ENCODE measurements at places on chromosomes 13 and 19.

- no peak for DNase-seq
These were observed 129.4 kb downstream of the PCDH17 start for GRCh38 chr13:57760951-57761350.

- DNase-seq, result no peak
These were observed 4.2 kb downstream of the FNDC3A start for GRCh38 chr13:48979892-48980291.

- no peak for DNase-seq
These were observed 25.4 kb downstream of the CHST8 start for GRCh38 chr19:33647146-33647545.

DNA sequence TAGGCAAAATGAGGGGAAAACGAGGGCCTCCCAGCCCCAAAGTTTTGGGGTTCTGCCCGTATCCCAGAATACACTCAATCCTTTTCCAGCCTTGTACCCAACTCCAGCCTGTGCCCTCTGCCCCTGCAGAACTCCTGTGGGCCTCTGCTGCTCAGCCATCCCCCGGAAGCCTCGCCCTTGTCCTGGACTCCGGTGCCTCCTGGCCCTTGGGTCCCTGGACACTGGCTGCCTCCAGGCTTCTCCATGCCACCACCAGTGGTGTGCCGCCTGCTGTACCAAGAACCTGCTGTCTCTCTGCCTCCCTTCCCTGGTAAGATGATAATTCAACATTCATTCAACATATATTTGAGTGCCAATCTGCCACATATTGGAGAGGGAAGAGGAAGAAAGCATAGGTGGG, 3.8 kb downstream of the DMRTC2 start:
- no peak for DNase-seq

DNA sequence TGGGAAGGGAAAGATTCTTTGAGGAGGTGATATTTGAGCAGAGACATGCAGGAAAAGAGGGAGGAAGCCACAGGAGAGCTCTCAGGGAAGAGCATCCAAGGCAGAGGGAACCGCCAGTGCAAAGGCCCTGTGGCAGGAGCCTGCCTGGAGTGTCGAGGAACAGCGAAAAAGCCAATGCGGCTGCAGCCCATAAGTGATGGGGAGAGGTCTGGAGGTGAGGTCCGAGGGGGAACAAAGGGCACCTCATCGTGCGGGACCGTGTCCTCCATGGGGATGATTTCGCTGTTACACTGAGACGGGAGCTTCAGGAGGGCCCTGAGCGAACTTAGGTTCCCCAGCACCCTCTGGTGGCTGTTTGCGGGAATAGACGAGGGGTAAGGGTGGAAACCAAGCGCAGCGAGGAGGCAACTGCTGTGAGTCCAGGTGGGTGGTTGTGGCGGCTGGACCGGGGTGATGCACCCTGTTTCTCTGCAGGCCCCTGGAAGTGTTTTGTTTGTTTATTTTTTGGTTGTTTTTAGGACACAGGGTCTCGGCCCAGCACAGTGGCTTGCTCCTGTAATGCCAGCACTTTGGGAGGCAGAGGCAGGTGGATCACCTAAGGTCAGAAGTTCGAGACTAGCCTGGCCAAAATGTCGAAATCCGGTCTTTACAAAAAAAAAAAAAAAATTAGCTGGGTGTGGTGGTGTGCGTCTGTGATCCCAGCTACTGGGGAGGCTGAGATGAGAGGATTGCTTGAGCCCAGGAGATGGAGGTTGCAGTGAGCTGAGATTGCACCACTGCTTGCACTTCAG, 5.9 kb upstream of the EHD2 start:
- no peak for DNase-seq

GRCh38 chr13:113057084-113057483, 48.5 kb upstream of the F7 start:
- no peak for DNase-seq

Data from cortex of kidney (tissue), 1 donor.